ENCODE measurements at places on chromosomes 13 and 19. TPM values are rescaled to one million over a fixed set of nuclear protein-coding genes. Genes with fewer than 3 reads are reported as not detected.

The ZNF100 gene
- total RNA-seq: 28.4 TPM

The ZNF580 gene
- total RNA-seq: 30.2 TPM

The MEIOSIN gene
- total RNA-seq: not detected

The SIGLEC12 gene
- total RNA-seq: 0.53 TPM

The MBD3L3 gene
- total RNA-seq: not detected

The ACP7 gene
- not detected for total RNA-seq

The CGB5 gene
- not detected for total RNA-seq

The ATP4A gene
- total RNA-seq: not detected

The ERICH6B gene
- not detected for total RNA-seq

The B3GNT8 gene
- total RNA-seq: 2.9 TPM

DNA sequence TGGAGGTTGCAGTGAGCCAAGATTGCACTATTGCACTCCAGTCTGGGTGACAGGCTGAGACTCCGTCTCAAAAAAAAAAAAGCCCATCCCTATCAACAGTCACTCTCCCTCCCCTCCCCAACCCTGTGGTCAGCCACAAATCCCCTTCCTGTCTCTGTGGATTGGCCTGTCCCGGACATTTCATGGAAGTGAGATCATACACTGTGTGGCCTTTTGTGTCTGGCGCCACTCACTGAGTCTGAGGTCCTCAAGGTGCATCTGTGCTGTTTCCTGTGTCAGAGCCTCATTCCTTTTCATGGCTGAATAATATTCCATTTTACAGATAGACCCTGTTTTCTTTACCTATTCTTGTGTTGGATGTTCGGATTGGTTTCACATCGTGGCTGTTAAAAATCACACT lies 149.5 kb downstream of the PTPRS start:
- no peak for DNase-seq

DNA sequence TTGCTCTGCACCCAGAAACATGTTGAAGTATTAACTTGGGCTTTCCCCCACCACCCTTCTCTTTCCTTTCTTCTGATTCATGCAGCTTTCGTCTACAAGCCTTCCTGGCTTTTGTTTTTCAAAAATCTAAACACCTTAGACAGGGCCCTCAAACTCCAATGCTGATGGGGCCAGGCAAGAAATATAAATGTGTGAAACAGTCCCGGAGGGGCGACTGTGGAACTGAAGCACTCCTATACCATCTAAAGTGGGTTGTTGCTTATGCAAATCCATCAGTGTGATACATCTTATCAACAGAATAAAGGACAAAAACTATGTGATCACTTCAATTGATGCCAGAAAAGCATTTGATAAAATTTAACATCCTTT lies 6.1 kb downstream of the FCGBP start:
- no peak for DNase-seq

- no peak for DNase-seq
Measured at GRCh38 chr19:48295458-48295857, 25.6 kb downstream of the ZNF114 start.

DNA sequence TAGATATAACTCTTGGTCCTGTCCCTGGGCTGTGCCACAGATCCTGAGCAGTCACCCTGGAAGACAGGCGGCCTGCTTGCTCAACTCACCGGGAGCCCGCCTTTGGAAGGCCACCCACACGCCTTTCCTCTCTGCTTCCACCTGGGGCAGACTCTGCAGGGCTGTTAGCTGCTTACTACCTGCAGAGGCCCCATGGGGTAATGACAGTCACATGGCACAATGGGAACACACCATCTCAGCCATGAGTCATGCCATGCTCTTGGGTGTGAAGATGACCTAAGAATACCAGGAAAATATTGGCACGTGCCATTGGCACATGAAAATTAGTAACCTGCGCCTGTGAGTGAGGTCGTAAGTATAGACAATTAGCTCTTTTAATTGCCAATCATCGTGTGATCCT lies 108.6 kb downstream of the COL4A2 start:
- DNase-seq: no peak

DNA sequence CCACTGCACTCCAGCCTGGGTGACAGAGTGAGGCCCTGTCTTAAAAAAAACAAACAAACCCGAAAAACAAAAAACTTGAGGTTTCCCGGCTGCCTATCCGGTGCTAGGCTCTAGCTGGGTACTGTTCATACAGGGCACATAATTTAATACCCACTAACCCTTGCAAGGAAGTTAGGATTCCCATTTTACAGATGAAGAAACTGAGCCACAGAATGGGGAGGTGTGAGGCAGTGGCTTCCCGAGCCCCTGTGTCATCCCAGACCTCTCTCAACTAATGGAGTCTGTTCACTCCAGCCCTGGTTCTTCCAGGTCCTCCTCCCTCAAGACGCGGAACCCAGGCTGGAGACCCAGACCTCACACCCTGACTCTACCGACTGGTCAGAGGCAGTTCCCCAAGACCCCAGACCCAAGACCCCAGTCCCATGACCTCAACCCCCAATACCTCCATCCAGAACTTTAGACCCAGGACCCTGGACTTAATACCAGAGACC lies 576 bp downstream of the APBA3 start:
- peak; percentile 44 for DNase-seq

DNA sequence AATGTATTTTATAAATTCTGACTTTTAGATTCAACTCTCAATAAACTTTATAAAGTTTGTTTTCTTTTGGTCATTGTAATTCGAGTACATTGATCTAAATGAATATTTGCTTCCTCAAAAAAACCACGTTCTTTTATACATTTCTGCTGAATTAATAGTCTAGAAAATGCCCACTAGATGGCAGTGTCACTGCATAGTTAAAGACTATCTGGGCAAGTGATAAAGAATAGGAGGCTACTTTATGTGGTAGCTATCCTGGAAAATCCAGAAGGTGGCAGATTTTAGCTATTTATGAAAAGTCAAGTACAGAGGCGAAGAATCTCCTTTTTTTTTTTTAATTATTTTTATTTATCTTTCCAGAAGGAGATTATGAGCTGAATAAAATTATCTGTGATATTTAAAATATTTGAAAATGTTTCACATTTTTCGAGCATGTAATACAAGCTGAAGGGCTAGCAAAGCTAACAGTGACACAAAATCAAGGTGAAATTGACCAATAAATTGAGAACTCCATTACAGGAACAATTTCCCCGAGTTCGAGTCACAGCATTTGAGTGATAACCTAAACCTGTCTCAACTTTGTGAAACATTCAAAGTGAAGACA lies 221.8 kb downstream of the OLFM4 start:
- peak; percentile 48 for DNase-seq

DNA sequence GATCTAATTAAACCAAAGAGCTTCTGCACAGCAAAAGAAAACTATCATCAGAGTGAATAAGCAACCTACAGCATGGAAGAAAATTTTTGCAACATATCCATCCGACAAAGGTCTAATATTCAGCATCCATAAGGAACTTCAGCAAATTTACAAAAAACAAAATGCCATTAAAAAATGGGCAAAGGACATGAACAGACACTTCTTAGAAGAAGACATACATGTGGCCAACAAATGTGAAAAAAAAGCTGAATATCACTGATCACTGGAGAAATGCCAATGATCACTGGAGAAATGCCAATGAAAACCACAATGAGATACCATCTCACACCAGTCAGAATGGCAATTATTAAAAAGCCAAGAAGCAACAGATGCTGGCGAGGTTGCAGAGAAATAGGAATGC lies 32.5 kb downstream of the ZNF582 start:
- DNase-seq: no peak

DNA sequence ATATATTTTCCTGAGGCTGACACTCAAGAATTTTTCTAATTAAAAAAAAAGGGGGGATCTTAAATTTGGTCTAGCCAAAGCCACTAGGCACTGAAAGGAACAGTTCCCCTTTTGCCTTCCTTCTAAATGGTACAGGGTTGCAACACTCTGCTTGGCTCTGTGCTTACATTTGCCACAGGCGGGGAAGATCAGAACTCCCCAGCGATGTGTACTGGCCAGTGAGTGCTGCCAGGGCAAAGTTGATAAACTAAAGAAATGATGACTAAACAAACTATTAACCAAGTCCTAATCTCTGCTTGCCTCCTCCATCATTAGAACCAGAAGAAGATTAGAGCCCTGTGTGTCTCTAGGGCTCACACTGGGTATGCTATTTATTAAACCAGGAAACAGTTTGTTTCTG lies 75.3 kb upstream of the SCEL start:
- no peak for DNase-seq

- no peak for DNase-seq
Measured at GRCh38 chr19:17468302-17469091, 1.8 kb upstream of the SLC27A1 start.

DNA sequence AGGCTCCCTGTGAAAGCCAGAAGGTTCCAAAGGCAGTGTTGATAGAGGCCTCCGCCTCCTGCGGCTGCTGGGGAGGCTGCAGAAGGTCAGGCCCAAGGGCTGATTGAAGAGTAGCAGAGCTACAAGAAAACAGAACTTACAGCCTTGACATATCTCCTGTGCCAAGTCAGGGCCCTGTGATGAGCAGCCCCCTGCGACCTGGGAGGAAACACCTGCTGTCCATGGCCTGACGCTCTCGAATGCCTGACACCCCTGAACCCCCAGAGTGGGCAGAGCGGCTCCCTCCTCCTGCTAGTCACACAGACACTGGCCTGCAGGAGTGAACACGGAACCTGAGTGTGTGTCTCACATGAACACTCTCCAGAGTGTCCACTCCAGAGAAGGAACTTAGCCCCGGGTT lies 38.2 kb upstream of the TUBGCP3 start:
- DNase-seq: no peak

DNA sequence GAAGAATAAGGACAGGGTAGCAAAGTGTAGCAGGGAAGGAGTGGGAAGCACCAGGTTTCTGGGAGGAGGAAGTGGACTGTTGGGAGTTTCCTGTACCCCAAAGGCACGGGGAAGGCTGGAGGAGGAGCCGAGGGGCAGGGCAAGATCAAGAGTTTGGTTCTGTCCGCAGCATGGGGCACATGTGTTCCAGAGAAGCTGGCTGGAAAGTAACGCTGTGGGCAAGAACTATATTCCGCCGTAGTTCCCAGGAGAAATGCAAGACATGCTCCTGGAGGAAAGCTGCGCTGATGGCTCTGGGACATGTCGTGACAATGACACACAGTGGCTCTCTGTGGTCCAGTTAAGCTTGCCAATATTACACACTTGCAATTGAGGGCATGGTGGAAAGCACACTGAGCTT lies 51.7 kb upstream of the KPNA3 start:
- DNase-seq: no peak

DNA sequence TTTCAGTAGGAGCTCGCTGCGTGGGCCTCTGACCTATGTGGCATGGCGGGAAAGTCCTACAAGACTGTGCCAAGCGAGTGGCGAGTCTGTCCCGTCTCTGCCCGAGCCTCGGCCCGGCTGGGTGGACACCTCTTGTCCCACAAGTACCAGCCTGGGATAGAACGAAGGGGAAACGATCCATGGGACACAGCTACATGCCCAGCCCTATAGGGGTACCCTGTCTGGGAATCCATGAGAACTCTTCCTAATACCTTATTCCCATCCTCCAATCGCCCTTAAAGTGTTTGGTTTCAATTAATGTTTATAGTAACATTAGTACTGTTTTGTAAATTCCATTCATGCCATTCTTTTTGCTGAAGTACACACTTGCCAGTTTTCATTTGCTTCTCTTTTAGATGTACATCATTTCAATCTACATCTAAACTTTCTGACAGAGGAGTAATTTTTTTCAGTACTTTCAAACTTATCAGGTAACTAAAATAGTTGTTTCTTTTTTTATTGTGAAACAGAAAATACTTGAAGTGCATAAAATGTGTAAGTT lies 667 bp upstream of the ZNF790 start:
- DNase-seq: no peak

GRCh38 chr13:72435251-72435650 lies 292.2 kb downstream of the MZT1 start:
- DNase-seq: no peak

DNA sequence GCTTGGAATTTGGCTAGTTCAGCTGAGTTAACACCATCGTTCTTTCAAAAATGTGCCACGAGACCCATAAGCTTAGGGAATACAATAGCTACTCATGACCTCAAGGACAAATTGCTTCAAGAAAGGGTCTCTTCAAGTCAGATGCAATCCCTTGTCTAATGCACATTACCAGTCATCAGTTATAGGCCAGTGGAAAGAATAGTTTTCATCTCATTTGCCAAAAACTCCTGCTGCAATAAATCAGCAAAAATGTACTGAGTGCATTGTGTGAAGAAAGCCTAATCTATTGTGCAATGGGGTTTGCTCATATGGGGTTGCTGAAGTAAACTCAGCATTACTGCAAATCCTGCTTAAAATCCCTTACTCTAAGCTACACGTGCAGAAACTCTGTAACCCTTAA lies 208.3 kb upstream of the NBEA start:
- no peak for DNase-seq

- no peak for DNase-seq
Measured at GRCh38 chr13:87669379-87669978, 1.7 kb upstream of the SLITRK5 start.

GRCh38 chr19:48424694-48425219 lies 21.0 kb upstream of the GRWD1 start:
- DNase-seq: no peak

DNA sequence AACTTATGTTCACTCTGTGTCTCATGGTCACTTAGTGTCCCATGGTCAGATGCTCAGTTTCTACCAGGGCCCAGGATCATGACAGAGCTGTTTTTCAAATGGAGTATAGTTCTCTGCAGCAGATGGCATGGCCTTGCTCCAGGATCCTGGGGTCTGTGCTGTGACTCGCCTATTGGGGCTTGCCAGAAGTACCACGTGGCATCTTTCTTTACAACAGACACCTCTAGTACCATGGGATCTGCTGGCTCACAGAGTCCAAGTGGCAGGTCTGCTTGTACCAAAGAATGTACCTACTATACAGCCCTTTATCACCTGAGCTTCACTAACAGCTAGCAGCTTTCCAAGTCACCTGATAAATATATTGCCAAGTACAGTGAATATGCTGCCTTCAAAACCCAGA lies 6.0 kb upstream of the RNF6 start:
- no peak for DNase-seq

DNA sequence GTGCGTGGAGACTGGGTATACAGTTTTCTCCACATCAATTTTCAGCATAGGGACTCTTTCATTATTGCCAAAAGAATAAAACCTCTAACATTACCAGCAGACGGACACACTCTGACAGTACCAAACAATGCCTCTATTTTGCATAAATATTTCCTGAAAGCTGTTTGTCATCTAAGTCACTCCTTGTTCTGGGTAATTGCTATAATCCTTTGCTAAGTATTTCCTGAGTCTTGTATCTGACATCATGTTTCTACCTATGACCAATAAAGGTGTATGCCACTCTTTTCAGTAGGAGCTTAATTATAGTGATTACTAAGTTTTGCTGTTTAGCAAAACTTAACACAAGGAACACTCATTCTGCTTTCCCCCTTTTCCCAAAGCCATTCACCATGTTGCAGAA lies 886.5 kb downstream of the SLITRK6 start:
- no peak for DNase-seq

GRCh38 chr13:101434486-101434885 lies 18.0 kb upstream of the ITGBL1 start:
- no peak for DNase-seq
